SW 1271 (cell line): ENCODE measurements at places on chromosomes 7 and 10.

DNA sequence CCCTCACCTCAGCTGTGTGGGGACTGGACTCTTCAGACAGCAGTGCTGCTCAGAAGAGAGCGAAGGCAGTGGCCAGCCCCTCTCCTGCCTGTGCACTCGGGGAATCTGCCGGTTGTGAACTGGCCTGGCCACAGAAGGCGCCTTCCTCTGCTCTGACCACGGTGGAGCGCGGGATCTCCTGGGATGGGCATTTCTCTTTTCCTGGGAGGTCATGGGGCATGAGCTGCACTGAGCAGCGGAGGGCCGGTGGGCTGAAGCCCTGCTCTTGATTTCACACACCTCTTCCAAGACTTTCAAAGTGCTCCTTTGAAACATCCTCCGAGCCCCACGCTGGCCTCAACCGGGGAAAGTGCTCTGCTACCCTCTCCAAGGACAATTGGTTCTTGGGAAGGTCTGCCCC, 125.6 kb upstream of the FAM20C start:
- DNase-seq, result no peak

DNA sequence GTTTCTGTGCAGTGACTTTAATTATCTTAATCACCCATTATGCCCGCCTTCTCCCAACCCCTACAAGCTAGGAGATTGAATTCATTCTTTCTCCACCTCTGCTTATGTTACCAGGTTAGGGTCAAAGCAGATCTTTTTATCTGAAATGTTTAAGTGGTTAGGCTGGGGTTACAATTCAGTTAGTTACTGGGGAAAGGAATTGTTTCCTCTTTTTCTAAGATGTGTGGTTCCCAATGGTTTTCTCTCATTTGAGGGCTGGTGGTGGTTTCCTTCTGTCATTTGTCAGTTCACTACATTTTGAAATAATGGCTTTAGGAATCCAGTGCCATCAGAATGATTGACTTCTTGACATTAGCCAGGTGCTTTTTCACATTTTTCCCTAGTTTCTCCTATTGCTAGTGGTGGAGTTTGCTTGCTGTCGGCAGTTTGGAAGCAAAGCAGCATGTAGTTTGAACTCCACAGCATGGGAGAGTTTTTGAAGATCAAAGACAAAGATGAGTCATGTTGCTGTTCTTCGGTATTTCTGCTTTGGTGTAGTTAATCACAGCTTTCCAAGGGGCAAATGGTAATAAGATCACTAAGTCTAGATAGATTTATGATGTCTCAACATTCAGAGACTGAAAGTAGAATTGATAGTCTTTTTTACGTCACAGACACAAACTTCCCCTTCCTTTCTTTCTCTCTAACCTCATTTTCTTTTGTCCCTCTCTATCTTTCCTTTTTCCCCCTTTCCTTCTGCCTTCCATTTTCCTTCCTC, 168.2 kb downstream of the SND1 start:
- no peak for DNase-seq

- no peak for DNase-seq
Measured at GRCh38 chr10:13247246-13247645, 13.1 kb upstream of the UCMA start.

DNA sequence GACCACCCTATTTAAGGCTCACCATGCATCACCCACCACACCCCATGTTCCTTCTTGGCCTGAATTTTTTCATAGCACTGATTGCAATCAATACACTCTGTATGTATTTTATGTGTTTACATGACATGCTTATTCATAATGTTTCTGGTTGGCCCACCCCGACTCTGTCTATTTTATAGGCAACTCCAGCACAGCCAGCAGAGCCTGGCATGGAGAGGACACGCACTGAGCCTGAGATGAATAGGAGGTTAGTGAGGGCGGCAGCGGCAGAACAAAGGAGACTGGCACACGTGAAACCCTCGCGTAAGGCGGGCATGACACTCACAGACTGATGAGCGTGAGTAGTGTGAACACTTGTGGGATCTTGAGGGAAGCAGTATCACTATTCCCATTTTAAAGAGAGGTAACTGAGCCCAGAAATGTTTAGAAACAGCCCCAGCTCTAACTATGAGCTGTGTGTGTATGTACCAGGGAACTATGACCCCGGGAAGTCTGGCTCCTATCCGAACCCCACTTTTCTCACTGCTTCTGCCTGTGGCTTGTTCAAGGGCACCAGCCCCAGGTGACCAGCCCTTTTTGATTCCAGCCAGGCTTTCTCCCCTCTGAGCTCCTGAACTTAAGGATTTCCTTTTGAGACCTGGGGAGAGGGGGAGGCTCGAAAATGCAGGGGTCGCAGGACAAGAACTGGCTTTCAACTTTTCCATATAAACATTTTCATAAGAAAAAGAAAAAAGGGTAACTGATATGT, 113.3 kb downstream of the ARHGAP22 start:
- DNase-seq, result no peak

DNA sequence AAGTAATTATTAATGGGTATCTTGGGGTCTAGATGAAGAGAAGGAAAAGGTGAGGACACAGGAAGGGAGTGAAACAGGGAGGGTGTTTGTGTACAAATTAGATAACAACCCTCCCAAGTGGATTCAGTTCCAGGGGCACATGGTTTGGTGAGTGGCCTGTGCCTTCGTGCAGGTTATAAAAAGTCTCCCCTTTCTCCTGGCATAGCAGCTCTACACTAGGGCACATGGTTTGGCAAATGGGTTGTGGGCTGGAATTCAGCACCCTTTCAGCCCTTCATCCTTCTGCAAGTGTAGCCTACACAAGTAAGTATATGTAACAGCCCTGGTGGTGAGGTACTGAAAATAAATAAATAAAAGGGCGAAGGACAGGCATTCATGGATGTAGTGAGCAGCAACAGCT, 359.4 kb downstream of the AUTS2 start:
- no peak for DNase-seq

GRCh38 chr10:116522803-116523381, 22.8 kb upstream of the PNLIP start:
- no peak for DNase-seq

GRCh38 chr7:28544453-28545117, 132.3 kb downstream of the CREB5 start:
- no peak for DNase-seq

DNA sequence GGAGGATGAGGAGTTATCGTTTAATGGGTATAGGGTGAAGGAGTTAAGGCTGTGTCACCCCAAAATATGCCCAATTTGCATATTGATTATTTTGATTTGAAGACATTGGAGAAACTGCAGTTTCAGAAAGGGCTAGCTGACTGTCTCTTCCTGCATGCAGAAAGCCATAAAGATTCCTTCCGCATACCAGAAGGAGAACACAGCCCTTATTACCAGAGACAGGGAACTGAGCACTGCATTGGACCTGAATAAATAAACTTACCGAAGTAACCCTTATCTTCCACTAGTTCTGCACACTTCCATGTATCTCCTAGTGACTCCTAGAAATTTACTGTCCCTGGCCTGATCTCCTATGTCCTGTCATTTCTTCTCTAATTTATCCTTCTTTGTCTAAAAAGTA, 821.9 kb upstream of the AUTS2 start:
- DNase-seq, result no peak

- no peak for DNase-seq
Measured at GRCh38 chr7:45028920-45029344, 28.9 kb downstream of the CCM2 start.

- no peak for DNase-seq
Measured at GRCh38 chr10:129501652-129502436, 34.8 kb downstream of the MGMT start.

DNA sequence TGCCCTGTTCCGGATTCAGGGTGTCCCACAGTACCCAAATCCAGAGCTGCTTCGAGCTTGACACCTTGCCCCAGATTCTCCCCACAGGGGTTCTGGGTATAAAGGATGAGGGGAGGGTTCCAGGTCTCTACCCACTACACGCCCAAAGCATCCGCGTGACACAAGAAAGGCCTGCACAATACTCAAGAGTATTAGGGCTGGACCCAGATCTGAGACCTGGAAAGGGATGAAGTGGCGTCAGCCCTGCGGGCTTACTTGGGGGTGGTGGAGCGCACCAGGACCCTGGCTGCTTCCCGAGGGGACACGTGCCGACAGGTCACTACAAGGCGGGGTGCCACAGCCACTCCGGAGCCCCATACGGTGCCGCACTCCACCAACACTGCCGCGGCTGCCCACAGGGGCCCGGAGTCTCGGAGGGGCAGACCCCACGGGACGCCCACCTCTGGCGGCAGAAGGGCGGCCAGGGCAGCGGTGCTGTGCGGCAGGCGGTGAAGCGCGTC, 1.3 kb downstream of the TYSND1 start:
- DNase-seq, result no peak

DNA sequence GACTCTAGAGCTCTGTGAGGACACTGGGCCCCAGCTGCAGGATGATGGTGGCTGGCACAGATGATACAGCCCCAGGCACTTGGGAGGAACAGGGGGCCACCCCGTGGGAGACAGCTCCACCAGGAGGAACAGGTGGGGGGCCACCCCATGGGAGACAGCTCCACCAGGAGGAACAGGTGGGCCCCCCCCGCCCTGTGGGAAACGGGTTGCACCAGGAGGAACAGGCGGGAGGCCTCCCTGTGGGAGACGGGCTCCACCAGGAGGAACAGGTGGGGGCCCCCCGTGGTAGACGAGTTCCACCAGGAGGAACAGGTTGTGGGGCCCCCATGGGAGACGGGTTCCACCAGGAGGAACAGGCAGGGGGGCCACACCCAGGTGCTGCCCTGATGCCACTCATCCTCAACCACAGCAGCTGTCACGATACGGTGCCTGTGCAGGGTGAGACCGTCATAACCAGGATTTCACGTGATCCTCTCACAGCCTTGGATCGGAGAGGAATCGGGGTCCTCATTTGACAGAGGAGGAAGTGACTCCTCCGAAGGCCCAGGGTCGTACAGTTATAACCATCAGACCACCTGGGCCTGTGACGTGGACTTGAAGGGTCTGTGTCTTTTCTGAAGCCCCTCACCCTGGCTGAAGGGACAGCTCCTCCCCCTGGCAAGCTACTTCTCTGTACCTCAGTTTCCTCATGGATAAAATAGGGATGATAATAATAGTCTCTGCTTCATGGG, 49.2 kb upstream of the NANOS1 start:
- no peak for DNase-seq

GRCh38 chr10:43044961-43045621, 31.8 kb upstream of the RET start:
- DNase-seq, result no peak

DNA sequence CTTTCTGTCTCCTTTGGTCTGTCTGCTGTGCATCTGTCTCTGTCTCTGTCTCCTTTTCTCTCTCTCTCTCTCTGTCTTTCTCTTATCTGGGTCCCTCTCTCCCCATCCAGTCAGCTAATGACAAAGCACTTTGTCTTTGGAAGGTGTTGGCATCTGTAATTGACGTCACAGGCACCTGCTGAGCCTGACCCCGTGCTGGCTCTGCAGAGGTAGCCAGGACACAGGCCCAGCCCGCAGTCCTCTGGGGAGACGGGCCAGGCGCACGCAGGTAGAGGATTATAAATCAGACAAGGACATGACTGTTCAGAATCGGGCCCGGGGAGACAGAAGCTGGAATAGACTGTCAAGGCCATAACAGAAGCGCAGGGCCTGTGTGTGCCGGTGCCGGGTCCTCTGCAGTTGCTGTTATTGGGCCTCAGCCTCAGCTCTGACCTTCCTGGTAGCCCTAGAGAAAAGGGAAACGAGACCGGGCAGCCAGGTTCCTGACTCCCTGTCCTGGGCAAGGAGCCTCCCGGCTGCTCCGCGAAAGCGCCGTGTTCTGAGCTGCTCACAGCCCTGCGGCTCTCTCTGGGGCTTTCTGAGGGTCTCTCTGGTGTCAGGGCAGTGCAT, 10.7 kb upstream of the PSMG3 start:
- no peak for DNase-seq

- DNase-seq, result no peak
Measured at GRCh38 chr7:31705377-31705776, 18.4 kb downstream of the PPP1R17 start.

- DNase-seq, result no peak
Measured at GRCh38 chr10:125533866-125534265, 149.1 kb downstream of the TEX36 start.

GRCh38 chr10:132335189-132336063, 3.4 kb downstream of the LRRC27 start:
- DNase-seq, result no peak

GRCh38 chr10:130747946-130748345, 563.6 kb downstream of the TCERG1L start:
- no peak for DNase-seq

GRCh38 chr7:50591480-50592438, 26.6 kb upstream of the DDC start:
- DNase-seq, result no peak

GRCh38 chr10:131077724-131078123, 233.8 kb downstream of the TCERG1L start:
- DNase-seq, result no peak

GRCh38 chr10:131857156-131858117, 43.4 kb upstream of the PPP2R2D start:
- DNase-seq, result no peak

GRCh38 chr7:158267742-158268435, 319.7 kb downstream of the PTPRN2 start:
- DNase-seq, result no peak

- DNase-seq, result no peak
Measured at GRCh38 chr7:100437150-100438100, 1.1 kb upstream of the PPP1R35 start.

DNA sequence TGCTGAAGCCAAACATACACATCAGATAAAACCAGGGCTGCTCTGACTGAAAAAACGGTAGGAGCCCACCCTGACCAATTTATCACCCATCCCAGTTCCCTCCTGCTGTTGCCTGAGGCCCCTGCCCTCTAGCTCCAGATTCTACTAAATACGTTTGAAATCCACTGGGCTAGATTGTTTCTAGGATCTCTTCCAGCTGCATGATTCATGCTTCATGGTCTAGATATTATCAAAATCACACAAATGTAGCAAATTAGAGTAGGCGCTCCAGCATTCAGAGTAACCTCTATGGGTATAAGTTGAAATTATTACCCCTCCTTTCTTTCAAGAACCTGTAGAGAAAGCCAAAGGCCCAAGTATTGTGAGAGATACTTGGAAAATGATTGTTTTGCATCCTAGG, 151.2 kb upstream of the FAM13C start:
- no peak for DNase-seq

DNA sequence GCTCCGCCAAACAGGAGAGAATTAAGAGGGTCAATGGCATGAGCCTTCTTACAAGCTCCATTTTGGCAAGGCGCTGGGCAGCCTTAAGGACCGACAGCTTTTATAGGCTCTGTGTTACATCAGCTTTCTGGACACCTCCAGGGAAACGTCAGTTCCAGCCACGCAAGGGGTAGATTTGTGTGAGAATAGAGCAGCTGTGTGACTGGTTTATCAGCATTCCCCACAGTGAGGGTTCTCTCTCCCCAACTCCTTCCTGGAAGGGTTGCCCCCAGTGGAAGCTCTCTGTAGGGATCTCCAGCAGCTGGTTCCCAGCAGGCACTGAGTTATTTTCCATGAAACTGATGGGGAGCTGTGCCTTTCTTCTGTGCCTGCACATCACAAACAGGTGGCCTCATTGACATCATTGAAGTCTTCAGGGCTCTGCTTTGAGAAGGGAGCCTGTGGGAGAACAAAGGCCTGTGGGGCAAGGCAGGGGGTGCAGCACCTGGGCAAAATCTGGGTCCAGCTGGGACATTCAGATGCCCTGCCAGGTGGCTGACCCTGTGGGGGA, at the start of gene CUZD1:
CUZD1 (minus strand) TSS at position 75 of the 550 bp plus-strand sequence; CDS start at position 61, 14 bp downstream.
- DNase-seq, result no peak

- peak; percentile 40 for DNase-seq
Measured at GRCh38 chr7:134954197-134955082, 31.9 kb upstream of the AGBL3 start.

GRCh38 chr7:151773797-151774196, 103.1 kb downstream of the PRKAG2 start:
- DNase-seq, result no peak

- DNase-seq, result no peak
Measured at GRCh38 chr10:123759501-123760031, 93.4 kb downstream of the GPR26 start.

GRCh38 chr7:107632492-107632865, 28.1 kb upstream of the SLC26A4 start:
- no peak for DNase-seq
